AG08396 (cell line): ENCODE measurements at places on chromosomes 13 and 19.

DNA sequence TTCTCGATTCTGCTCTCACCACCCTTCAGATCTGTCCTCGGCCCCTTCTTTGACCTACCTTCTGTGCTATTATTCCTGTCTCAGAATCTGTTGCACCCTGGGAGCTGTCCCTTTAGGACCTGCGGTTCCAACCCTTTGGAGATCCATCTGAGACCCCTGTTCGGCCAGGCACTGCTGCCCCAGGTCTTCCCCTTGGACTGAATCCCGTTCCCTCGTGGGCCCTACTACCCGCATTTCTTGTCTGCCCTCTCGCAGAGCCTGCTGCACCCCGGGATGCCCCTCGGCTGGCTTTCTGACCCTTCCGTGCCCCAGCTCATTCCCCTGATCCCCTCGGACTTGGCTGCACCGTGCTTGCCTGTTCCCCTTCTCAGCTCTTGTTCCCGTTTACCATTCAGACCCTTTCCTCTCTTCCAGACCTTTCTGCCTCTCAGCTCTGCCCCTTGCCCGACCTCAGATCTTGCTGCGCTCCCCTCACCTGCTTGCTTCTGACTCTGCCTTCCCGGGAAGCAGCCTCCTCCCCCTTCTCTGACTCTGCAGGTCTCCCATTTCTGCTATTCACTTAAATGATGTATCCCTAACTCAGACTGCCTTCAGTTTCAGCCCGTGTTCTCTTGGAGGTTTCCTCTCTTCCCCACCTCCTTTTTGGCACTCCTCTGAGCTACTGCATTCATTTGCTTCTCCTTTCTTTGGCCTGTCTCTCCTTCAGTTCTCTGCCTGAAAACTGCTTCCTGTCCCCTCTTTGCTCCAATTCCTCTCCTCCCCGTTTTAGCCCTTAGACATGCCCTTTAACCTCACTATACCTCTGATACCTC lies 1.1 kb downstream of the ARHGAP35 start:
- DNase-seq: no peak

DNA sequence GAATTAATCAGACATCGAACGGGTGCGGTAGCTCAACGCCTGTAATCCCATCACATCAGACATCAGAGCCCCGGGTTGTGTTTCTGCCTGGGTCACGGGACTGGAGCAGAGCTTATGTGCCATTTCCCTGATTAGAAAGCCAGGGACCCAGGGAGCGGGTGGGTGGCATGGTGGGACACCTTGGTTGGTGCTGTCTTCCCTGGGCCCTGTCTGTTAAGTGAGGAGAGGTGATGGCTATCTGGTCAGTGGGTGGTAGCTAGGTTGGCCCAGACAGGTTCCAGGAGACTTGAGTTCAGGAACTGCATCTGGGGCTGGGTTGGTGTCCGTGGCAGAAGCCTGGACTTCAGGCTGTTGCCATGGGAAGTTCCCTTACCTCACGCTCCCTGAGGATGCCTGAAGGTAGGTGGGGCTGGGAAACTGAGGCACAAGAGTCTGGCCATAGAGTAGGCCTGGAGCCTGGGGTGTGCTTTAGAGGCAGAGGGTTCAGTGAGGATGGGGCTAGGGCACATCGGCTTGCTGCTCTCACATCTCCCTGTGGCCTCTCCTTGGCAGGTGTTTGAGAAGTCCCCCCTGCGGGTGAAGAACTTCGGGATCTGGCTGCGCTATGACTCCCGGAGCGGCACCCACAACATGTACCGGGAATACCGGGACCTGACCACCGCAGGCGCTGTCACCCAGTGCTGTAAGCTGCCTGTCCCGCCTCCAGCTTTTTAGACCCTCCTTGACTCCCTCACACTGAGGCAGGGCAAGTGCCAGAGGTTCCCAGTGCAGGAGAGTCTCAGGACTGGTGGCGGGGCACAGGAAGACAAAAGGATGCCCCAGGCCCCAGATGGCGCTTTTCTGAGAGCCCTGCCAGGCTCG lies 2.1 kb downstream of the RPL18A start:
- DNase-seq: no peak

DNA sequence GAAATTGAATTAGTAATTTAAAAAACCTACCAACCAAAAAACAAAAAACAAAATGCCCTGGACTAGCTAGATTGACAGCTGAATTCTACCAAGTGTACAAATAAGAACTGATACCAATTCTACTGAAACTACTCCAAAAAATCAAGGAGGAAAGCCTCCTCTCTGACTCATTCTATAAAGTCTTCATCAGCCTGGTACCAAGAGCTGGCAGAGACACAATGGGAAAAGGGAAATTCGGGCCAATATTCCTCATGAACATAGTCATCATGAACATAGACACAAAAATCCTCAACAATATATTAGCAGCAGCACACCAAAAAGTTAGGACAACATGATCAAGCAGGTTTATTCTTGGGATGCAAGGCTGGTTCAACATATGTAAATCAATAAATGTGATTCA lies 2667.7 kb upstream of the PCDH20 start:
- DNase-seq: no peak

DNA sequence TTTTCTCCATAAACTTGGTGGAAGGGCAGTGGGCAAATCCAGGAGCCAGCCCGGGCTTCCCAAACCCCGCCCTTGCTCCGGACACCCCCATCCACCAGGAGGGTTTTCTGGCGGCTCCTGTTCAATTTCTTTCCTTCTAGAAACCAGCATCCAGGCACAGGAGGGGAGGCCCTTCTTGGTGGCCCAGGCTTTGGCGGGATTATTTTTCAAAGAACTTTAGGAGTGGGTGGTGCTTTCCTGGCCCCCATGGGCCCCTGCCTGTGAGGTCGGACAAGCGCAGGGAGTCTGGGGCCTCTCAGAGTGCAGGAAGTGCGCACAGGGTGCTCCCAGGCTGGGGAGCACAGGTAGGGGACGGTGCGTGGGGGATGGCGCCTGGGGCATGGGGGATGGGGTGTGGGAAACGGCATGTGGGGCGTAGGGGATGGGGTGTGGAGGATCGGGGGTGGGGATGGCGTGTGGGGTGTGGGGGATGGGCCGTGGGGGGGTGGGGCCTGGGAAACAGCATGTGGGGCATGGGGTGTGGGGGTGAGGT lies 396 bp downstream of the F7 start:
- DNase-seq: no peak

GRCh38 chr13:39729156-39729555 lies 73.7 kb downstream of the COG6 start:
- DNase-seq: no peak

GRCh38 chr19:48635263-48635965 lies 1.8 kb downstream of the DBP start:
- peak; percentile 73 for DNase-seq

DNA sequence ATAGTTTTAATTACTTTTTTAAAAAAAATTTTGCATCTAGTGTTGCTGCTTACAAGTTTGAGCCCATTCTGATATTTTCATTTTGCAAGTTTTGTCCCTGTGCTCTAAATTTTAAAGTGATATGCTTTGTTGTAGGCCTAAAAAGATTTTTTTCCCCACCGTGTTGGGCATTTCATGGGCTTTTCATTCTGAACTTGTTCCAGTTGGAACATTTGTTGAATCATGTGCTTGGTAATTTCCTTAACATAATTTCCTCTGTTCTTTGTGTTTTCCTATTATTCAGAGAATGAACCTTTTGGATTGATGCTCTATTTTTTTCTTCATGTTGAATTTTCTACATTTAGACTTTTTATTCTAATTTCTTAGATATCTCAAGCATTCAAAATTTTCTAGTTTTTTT lies 206.4 kb upstream of the SPRY2 start:
- no peak for DNase-seq

GRCh38 chr19:51375504-51376221 lies 3.2 kb upstream of the NKG7 start:
- no peak for DNase-seq

DNA sequence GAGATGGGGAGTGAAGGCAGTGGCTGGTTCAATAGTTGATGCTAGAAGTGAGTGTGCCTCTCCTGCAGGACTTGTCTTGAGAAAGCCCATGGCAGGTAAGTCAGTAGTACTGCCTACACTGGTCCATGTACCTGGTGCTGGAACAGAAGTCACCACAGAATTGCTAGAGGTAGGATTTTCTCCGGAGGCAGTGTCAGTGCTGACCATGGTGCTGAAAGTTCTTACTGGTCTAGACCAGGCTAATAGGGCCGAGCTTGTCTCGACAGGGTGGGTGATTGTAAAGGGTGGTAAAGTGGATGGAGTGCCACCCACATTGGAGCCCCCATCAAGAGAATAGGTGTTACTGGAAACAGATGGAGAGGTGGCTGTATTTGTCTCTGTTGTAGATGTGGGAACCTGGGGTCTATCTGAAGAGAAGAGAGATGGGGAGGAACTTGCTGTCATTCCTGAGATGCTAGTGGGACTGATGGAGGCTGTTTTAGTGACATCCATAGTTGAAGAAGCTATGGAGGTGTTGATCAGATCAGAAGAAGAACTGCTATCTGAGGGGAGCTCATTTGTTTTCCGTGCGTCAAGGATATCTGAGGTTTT lies 36.6 kb downstream of the MUC16 start:
- peak; percentile 7 for DNase-seq

DNA sequence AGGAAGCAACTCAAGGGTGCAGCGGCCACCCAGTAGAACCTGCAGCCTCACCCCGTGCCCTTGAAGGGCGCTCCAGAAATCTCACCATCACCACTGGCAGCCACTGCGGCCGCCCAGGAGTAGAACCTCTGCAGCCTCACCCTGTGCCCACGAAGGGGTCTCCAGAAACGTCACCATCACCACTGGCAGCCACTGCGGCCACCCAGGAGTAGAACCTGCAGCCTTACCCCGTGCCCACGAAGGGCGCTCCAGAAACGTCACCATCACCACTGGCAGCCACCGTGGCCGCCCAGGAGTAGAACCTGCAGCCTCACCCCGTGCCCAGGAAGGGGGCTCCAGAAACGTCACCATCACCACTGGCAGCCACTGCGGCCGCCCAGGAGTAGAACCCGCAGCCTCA lies 336.0 kb downstream of the TEX29 start:
- no peak for DNase-seq

- no peak for DNase-seq
Observed at GRCh38 chr19:3140667-3141038, 4.8 kb downstream of the GNA15 start.

DNA sequence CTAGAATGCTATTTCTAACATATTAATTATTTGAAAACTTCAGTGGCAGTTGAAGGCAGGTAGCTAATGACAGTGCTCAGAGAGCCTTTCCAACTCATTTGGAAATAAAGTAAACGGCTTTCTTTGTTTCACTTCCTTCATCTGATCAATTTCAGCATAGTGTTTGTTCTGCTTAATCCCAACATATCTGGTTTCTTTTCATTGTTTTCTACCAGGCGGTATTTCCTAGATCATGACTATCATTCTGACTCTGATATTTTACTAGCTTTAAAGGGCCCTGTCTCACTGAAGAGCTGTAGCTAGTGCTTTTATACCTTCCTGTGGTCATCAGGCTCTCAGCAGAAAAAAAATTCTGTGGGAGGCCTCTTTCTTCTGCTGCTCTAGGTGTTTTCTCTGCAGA lies 178.6 kb downstream of the RBM26 start:
- no peak for DNase-seq

DNA sequence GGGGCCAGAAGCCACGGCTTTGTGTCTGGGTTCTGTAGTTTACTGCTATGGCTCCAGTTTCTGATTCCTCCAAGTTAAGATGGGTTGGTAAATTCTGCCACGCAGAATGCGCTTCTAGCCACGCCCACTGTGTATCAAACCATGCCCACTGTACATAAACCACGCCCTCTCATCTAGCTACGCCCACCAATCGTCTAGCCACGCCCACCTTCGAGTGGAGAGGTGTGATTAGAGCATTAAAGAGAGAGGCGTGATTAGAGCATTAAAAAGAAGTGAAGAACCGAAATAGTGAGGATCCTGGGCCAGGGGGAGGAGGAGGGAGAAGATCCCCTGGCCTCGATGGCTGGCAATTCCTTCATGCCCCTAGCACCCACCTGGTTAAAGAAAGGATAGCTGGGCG lies 43.7 kb upstream of the ADGRE5 start:
- DNase-seq: peak; percentile 39

GRCh38 chr19:35959968-35960320 lies 23.8 kb downstream of the LRFN3 start:
- DNase-seq: no peak

GRCh38 chr19:9967326-9967725 lies 31.0 kb upstream of the OLFM2 start:
- no peak for DNase-seq

DNA sequence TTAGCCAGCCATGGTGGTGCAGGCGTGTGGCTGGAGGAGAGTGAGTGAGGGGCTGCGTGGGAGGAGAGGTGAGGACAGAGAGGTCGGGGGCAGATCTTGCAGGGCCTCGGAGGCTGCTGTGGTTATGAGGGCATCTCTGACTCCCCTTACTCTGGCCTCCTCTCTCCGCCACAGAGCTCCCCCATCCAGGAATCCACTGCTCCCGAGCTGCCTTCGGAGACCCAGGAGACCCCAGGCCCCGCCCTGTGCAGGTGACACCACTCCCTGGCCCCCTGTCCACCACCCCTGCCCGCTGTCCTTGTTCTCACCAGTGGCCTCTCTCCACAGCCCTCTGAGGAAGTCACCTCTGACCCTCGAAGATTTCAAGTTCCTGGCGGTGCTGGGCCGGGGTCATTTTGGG lies 7.8 kb downstream of the PTGER1 start:
- DNase-seq: no peak

DNA sequence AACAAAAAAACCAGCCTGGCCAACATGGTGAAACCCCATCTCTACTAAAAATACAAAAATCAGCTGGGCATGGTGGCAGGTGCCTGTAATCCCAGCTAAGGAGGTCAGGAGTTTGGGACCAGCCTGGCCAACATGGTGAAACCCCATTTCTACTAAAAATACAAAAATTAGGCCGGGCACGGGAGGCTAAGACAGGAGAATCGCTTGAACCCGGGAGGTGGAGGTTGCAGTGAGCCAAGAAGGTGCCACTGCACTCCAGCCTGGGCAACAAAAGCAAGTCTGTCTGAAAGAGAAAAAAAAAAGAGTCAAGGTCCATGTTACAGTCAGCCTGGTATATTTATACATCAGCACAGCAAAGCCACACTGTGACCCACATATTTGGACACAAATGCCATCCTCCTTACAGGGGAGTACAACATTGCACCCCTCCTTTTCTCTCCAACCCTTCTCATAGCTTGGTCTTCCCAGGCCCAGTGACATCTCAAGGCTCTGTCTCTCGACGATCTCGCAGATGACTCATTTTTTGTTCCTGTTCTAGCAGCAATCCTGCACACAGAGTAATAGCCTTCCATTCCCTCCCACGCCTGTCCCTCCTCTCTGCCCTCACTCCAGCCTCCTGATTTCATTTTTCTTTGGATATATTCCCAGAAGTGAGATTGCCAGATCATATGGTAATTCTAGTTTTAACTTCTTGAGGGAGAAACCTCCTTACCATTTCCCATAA lies 21.0 kb upstream of the DPP9 start:
- DNase-seq: peak; percentile 77

GRCh38 chr13:63128716-63129115 lies 1713.1 kb upstream of the PCDH20 start:
- no peak for DNase-seq
